Right forelimb (tissue), 1 donor: ENCODE measurements at places on chromosomes 13 and 19.

DNA sequence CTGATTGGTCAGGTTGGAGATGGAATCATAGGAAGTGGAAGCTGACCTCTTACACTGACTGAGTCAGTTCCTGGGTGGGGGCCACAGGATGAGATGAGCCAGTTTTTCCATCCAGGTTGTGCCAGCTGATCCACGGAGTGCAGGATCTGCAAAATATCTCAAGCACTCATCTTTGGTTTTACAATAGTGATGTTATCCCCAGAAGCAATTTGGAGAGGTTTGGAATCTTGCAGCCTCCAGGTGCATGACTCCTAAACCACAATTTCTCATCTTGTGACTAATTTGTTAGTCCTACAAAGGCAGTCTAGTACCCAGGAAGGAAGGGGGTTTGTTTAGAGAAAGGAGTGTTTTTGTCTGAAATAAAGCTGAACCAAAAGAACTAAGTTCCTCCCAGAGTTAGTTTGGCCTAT lies 212.8 kb downstream of the SLITRK6 start:
- no peak for DNase-seq

GRCh38 chr19:29567366-29567915 lies 38.6 kb upstream of the POP4 start:
- no peak for DNase-seq

- no peak for DNase-seq
Observed at GRCh38 chr19:43739439-43740235, 15.1 kb downstream of the SMG9 start.

DNA sequence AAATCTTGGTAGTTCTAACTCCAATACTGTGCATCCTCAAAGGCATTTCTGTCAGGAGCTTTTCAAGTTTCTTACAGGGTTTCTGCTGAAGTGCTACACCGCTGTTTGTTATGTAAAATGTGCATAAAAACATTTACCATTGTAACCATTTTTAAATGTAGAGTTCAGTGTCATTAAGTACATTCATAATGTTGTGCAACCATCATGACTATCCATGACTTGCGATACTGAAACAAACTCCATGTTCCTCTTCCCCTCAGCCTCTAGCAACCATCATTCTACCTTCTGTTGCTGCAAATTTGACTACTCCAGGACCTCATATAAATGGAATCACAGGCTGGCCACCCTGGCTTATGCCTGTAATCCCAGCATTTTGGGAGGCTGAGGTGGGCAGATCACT lies 14.4 kb upstream of the SLC25A42 start:
- DNase-seq, result no peak

- DNase-seq, result no peak
Observed at GRCh38 chr13:87953381-87953780, 282.2 kb downstream of the SLITRK5 start.
